ENCODE measurements at places on chromosomes 6 and 20. TPM values are rescaled to one million over a fixed set of nuclear protein-coding genes. Genes with fewer than 3 reads are reported as not detected.

Gene MAP7
- total RNA-seq, result 15.5 TPM

Gene CDC5L
- 25.7 TPM for total RNA-seq

Gene TNFRSF6B
- total RNA-seq, result not detected

Gene MATN4
- not detected for total RNA-seq

Gene ARMH2
- total RNA-seq, result not detected

Gene SPAG4
- total RNA-seq, result 4.2 TPM

Gene EBF4
- total RNA-seq, result 78.8 TPM

Gene FRK
- total RNA-seq, result 5.1 TPM

Gene GID8
- total RNA-seq, result 57.9 TPM

Gene LRRN4
- 78.8 TPM for total RNA-seq

Gene DNMT3B
- 7.5 TPM for total RNA-seq

Gene KCNB1
- total RNA-seq, result 0.52 TPM

Gene TEAD3
- 91.8 TPM for total RNA-seq

Gene PRSS35
- total RNA-seq, result 42.2 TPM

Gene SLC35A1
- total RNA-seq, result 24.0 TPM

Gene MRAP2
- total RNA-seq, result 2.7 TPM

Gene SAMD10
- 11.7 TPM for total RNA-seq

Gene AFDN
- 282 TPM for total RNA-seq

Gene TRIM31
- not detected for total RNA-seq

Gene EFCAB8
- 0.51 TPM for total RNA-seq

Gene EDN3
- 17.6 TPM for total RNA-seq

Gene HDGFL1
- 0.11 TPM for total RNA-seq

Gene SULF2
- total RNA-seq, result 65.2 TPM

Gene HEY2
- 11.7 TPM for total RNA-seq

All from mesothelial cell of epicardium (in vitro differentiated cells).